ENCODE measurements at places on chromosomes 2 and 18. TPM values are rescaled to one million over a fixed set of nuclear protein-coding genes. Genes with fewer than 3 reads are reported as not detected.

DNA sequence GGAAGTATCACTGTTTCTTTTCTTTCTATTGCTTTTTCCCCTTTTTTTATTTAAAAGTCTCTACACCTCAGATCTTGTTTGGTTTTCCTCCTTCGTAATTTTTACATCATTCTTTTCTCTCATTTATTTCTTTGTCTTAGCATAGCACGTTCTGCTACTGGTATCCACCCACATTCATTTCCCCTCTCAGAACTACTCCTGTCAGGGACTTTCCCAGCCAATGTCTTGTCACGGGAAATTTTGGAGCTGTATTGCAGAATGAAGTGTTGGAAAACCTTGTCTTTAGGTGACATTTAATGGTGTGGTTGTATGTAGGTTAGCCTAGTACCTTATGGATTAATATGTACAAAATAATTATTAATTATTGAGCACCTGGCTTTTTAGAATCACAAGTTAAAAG, 34.0 kb downstream of the TTLL4 start:
- H3K36me3 ChIP-seq: no peaks in the 10 kb centered on the region
- DNase-seq: no peak
- no peaks in the 10 kb centered on the region for H3K27me3 ChIP-seq
- no peak overlapping the region for H3K4me3 ChIP-seq

DNA sequence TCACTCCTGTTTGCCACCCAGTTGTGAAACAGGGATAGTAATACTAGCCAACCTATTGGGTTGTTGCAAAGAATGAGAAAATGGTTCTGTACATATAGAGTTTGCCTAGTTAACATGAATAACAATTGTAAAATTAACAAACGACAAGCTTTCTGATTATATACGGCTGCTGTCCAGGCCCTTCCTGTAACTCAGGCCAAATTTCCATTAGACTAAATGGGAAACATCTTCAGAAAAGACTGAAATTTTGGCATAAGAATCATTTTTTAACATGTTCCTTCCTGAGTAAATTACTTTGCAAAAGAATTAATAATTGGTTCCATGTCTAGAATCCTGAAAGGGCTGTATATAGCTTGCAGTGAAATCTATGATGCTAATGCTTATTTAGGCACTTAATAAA, 117.7 kb upstream of the SATB2 start:
- DNase-seq: no peak
- H3K4me1 ChIP-seq: no peaks in the 10 kb centered on the region
- no peak overlapping the region for H3K27ac ChIP-seq
- no peaks in the 10 kb centered on the region for H3K36me3 ChIP-seq
- H3K27me3 ChIP-seq: no peaks in the 10 kb centered on the region
- no peak overlapping the region for H3K4me3 ChIP-seq

DNA sequence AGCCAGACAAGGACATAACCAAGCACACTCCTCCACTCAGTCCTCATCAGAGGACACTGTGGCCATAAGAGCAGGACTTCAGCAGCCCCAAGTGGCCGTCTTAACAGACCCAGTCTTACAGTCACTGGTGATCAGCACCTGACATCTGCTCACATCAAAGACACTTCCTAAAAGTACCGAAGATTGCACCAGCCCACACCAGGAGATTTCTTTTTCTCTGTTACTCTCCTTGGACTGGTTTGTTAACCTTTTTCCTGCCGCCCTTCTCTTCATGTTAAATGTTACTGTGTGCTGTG, 44.1 kb downstream of the MRPS5 start:
- H3K4me1 ChIP-seq: peaks cover 10% of the 10 kb centered on the region
- no peak for DNase-seq
- peaks cover 37% of the 10 kb centered on the region for H3K27me3 ChIP-seq
- peak overlapping the region; percentile 4 for H3K27ac ChIP-seq
- no peaks in the 10 kb centered on the region for H3K36me3 ChIP-seq

DNA sequence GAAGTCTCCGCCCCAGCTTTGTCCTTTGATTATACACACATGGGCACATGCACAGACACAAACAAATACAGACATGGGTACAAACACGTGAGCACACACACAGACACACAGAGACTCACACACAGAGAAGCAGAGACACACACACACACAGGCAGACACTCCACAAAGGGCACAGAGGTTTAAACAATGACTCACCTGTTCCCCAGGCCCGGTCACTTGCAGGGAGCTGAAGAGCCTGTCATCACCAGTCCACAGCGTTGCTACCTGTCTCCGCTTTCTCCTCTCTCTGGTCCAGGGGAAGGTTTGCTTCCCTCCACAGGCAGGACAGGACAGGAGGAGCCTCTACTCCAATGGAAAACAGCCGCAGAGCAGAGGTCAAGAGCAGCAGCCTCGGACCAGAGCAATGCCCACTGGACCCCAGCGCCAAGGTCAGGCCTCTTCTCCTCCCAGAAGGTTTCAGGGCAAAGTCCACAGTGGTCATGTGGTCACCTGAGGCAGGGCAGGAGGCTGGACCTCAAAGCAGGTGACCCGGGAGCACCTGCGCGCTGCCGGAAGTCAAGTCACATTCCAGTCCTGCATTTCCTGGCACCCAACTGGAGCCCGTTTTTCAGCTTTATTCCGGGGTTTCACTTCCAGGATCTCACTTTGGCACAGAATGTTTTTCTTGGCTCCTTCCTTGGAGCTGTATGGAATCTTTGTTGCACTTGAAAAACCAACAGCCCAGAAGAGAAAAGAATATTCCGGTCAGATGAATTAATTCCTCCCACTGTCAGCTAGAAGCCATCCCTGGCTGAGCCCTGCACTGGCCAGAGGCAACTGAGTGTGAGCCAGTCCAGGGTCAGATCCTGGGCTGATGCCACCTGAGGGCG, at the start of gene RAB17:
Gene RAB17, minus strand, starts transcription at position 463 of the 869 bp plus-strand sequence. CDS start 4,580 bp downstream, outside the sequence.
- no peaks in the 10 kb centered on the region for H3K4me1 ChIP-seq
- no peak within 1 kb of the TSS for H3K27ac ChIP-seq
- no peak for DNase-seq
- no peaks in the 10 kb centered on the region for H3K36me3 ChIP-seq

DNA sequence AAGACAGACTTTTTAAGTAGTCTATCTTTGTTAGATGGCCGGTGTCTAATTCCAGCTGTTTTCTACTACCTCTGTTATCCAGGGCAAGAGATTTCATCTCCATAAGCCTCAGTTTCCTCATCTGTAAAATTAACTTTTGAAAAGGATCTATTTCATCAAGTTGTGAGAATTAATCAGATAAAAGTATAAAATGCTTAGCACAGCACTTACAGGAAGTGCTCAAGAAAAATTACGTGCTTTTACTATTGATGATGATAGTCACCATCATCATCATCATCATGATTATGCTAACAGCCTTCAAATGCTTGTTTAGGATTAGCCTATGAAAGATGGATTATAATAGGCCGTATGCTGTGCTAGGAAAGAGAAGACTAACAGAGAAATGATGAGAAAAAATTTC, 76.2 kb downstream of the CYRIA start:
- H3K36me3 ChIP-seq: no peaks in the 10 kb centered on the region
- no peaks in the 10 kb centered on the region for H3K27me3 ChIP-seq
- no peak overlapping the region for H3K4me3 ChIP-seq
- DNase-seq: no peak
- H3K27ac ChIP-seq: no peak overlapping the region
- H3K4me1 ChIP-seq: no peaks in the 10 kb centered on the region

DNA sequence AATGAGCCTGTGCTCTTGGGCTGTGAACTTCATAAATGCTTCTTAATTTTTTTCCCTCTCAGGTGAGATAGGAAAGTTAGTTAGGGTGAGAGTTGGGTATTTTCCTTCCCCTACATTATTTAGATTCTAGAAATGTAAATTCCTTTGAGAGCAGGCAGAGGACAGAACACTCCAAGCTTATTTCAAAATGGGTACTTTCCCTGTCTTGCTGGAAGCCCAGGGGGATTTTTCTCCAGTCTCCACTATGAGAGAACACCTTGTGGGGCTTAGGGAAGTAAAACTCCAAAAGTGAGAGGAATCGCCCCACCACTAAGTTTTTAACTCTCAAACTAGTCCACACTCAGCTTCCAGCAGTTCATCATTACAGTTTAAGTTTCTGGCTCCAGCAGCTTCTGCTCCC, 253.2 kb upstream of the CTAGE1 start:
- no peak overlapping the region for H3K4me3 ChIP-seq
- H3K27ac ChIP-seq: no peak overlapping the region
- no peaks in the 10 kb centered on the region for H3K36me3 ChIP-seq
- no peak for DNase-seq
- H3K4me1 ChIP-seq: no peaks in the 10 kb centered on the region
- no peaks in the 10 kb centered on the region for H3K27me3 ChIP-seq

DNA sequence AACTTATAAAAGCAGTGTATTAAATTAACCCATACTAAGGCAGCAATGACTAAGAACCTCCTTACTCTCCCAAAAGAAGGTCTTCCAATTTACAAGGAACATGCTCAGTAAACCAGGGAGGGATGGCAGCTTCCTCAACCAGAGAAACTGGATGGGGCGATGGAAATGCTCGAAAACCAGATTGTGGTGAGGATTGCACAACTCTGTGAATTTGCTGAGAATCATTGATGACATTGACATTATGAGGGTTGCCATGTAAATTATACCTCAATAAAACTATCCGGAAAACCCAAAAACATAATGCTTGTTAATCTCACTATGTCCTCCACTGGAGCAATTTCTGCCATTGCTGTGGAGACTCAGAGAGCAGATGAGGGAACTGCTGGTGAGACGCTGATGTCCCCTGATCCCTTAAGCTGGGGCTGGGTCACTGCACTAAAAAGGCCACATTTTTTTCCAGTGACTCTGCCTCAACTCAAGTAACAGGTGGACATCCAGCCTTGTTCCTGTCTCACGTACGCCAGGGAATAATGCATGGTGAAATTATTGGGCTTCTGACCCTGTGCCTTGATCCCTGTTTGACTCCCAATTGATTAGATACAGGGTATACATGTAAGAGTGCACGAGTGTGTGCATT, 288.3 kb downstream of the CYP26B1 start:
- no peaks in the 10 kb centered on the region for H3K4me1 ChIP-seq
- H3K36me3 ChIP-seq: no peaks in the 10 kb centered on the region
- DNase-seq: no peak
- no peaks in the 10 kb centered on the region for H3K27me3 ChIP-seq
- no peak overlapping the region for H3K4me3 ChIP-seq
- H3K27ac ChIP-seq: no peak overlapping the region

- no peaks in the 10 kb centered on the region for H3K27me3 ChIP-seq
- no peak for DNase-seq
- no peak overlapping the region for H3K27ac ChIP-seq
- no peaks in the 10 kb centered on the region for H3K4me1 ChIP-seq
These were observed 41.1 kb upstream of the ARL5A start for GRCh38 chr2:151869291-151869690.

- H3K27me3 ChIP-seq: no peaks in the 10 kb centered on the region
- no peak overlapping the region for H3K27ac ChIP-seq
- peaks cover 6% of the 10 kb centered on the region for H3K4me1 ChIP-seq
- no peak for DNase-seq
These were observed 16.5 kb downstream of the DYNC1I2 start for GRCh38 chr2:171703574-171704347.

- no peaks in the 10 kb centered on the region for H3K36me3 ChIP-seq
- H3K27me3 ChIP-seq: no peaks in the 10 kb centered on the region
- H3K27ac ChIP-seq: no peak overlapping the region
- DNase-seq: no peak
These were observed 33.9 kb upstream of the TBC1D8 start for GRCh38 chr2:101185085-101185484.

DNA sequence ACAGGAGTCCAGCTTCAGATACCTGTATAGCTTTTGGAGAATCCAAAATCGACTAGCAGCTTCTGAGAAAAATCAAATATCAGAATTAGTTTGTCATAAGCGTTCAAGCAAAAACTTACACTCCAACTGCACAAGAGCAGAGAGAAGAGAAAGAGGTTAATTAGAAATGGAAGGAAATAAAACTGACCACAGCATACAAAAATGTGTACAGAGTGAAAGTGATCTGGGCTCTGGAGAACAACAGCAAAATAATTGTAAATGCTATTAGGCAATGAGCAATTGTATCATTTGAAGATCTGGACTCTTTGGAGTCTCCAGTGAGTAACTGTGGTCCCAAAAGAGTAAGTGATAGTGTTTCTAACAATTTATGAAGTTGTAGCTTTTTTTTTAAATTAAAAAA, 867.3 kb downstream of the TRIB2 start:
- H3K4me3 ChIP-seq: no peak overlapping the region
- H3K27ac ChIP-seq: no peak overlapping the region
- DNase-seq: no peak
- H3K4me1 ChIP-seq: no peaks in the 10 kb centered on the region
- no peaks in the 10 kb centered on the region for H3K27me3 ChIP-seq

- H3K27ac ChIP-seq: no peak overlapping the region
- H3K36me3 ChIP-seq: no peaks in the 10 kb centered on the region
- no peak for DNase-seq
- no peak overlapping the region for H3K4me3 ChIP-seq
- H3K4me1 ChIP-seq: no peaks in the 10 kb centered on the region
- no peaks in the 10 kb centered on the region for H3K27me3 ChIP-seq
These were observed 333.5 kb downstream of the IRS1 start for GRCh38 chr2:226466124-226466523.

- H3K27me3 ChIP-seq: no peaks in the 10 kb centered on the region
- no peak overlapping the region for H3K4me3 ChIP-seq
- DNase-seq: no peak
These were observed 69.9 kb upstream of the HS6ST1 start for GRCh38 chr2:128388499-128388941.

DNA sequence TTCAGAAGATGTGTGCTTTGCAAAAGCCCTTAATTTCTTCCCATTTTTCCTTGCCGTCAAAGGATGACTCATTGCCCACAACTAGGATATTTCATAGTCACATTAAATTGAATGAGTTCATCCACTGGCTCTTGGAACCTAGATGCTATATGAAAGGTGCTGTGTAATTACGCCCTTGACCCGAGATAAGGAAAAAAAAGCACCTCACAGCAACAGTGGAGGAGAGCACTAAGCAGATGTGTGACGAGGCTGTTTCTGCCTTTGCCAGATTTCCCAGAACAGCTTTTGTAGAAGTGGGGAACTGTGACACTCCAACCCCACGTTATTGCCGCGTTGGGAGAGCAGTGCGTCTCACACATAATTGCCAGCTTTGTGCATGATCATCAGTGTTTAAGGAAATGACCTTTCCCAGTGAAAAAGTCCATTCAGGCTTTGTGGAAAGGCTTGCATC, 33.3 kb upstream of the TMEM87B start:
- H3K27ac ChIP-seq: no peak overlapping the region
- H3K4me1 ChIP-seq: no peaks in the 10 kb centered on the region
- no peaks in the 10 kb centered on the region for H3K36me3 ChIP-seq
- DNase-seq: no peak
- no peaks in the 10 kb centered on the region for H3K27me3 ChIP-seq
- H3K4me3 ChIP-seq: no peak overlapping the region

- DNase-seq: no peak
- H3K27me3 ChIP-seq: no peaks in the 10 kb centered on the region
- H3K36me3 ChIP-seq: no peaks in the 10 kb centered on the region
- H3K4me1 ChIP-seq: no peaks in the 10 kb centered on the region
- H3K27ac ChIP-seq: no peak overlapping the region
- no peak overlapping the region for H3K4me3 ChIP-seq
These were observed 23.8 kb downstream of the SOWAHC start for GRCh38 chr2:109637749-109638570.

- no peak overlapping the region for H3K4me3 ChIP-seq
- H3K27me3 ChIP-seq: no peaks in the 10 kb centered on the region
- H3K4me1 ChIP-seq: no peaks in the 10 kb centered on the region
- no peak for DNase-seq
- H3K27ac ChIP-seq: no peak overlapping the region
These were observed 172.1 kb downstream of the UPP2 start for GRCh38 chr2:158273791-158274190.

Gene VWA3B
- 0.30 TPM for total RNA-seq

Gene AMER3
- total RNA-seq: not detected

Gene POMC
- 9.8 TPM for total RNA-seq

Gene NT5C1B
- not detected for total RNA-seq

Gene ERBB4
- 2.8 TPM for total RNA-seq

Gene CCL20
- not detected for total RNA-seq

Gene TRPM8
- total RNA-seq: not detected

Gene GREB1
- total RNA-seq: 74.3 TPM

Gene FHOD3
- total RNA-seq: 15.6 TPM
